Right renal pelvis (tissue), 4 donors: ENCODE measurements at places on chromosomes 1 and 21.

GRCh38 chr21:27219068-27219467, 252.2 kb upstream of the ADAMTS5 start:
- no peak for DNase-seq

- no peak for DNase-seq
Measured at GRCh38 chr1:1089731-1090423, 15.8 kb upstream of the RNF223 start.

GRCh38 chr1:11664336-11665065, 501 bp downstream of the FBXO6 start:
- DNase-seq: no peak

GRCh38 chr1:242008826-242009495, 10.1 kb upstream of the MAP1LC3C start:
- DNase-seq: no peak

- no peak for DNase-seq
Measured at GRCh38 chr1:41809692-41810091, 109.0 kb downstream of the HIVEP3 start.

DNA sequence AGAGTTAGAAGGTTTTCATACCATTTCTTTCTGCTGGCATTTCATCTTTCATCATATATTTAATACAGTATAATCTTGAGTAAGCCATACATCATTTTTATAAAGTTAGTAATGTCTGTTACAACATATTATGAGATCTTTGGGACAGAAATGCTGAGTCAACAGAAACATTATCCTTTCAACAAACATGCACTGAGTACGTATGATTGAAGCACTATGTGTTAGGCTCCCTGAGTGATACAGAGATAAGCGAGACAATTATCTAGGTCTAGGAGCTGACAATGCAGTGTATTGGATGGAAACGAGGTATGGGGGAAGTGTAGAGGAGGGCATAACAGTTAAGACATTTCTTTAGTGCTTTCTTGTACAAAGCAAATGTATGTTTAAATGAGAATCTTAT, 19.7 kb upstream of the GPR52 start:
- DNase-seq: no peak
